Upper lobe of right lung (tissue), 1 donor: ENCODE measurements at places on chromosomes 11 and 22. TPM values are rescaled to one million over a fixed set of nuclear protein-coding genes. Genes with fewer than 3 reads are reported as not detected.

GRCh38 chr11:18540207-18541009, 13.7 kb upstream of the TSG101 start:
- no peak for DNase-seq

DNA sequence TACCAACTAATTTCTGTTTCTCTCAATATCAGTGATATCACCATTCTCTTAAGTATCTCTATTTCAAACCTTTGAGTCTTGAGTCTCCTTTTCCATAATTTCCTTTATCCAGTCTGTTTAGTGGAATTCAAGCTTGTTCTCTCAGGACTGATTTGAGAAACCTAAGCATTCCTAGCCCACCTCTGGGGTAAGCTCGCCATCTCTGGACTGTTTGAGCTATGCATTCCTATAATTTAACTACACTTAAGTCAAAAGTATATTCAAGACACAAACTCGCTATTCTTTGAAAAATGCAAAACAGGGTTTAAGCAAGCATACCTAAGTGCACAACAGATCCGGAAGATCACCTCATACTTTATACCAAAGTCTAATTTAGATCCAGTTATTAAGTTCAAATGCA, 2.1 kb upstream of the DLAT start:
- DNase-seq: no peak

DNA sequence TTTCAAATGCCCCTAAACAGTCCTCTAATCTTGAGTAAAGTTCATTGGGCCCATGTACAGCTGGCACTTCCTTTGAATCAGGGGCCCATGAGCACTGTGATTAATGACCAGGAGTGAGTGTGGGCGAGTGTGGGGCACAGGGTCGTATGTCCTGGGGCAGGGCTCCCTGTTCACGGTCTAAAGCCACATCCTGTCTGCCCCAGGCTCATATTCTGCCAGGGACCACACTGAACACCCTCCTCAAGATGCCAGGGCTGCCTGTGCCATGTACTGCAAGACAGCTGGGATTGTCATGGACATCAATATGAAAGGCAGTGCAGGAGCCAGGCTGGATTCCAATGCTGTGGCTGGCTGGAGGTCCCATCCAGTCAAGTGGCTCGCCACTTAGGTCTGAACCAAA, 130.5 kb downstream of the KIRREL3 start:
- DNase-seq: no peak

GRCh38 chr11:119373921-119374631, 7.4 kb downstream of the USP2 start:
- peak; percentile 82 for DNase-seq

- peak; percentile 66 for DNase-seq
Observed at GRCh38 chr11:35344681-35345574, 74.4 kb downstream of the SLC1A2 start.

GRCh38 chr22:36055376-36056295, 27.0 kb upstream of the RBFOX2 start:
- no peak for DNase-seq

DNA sequence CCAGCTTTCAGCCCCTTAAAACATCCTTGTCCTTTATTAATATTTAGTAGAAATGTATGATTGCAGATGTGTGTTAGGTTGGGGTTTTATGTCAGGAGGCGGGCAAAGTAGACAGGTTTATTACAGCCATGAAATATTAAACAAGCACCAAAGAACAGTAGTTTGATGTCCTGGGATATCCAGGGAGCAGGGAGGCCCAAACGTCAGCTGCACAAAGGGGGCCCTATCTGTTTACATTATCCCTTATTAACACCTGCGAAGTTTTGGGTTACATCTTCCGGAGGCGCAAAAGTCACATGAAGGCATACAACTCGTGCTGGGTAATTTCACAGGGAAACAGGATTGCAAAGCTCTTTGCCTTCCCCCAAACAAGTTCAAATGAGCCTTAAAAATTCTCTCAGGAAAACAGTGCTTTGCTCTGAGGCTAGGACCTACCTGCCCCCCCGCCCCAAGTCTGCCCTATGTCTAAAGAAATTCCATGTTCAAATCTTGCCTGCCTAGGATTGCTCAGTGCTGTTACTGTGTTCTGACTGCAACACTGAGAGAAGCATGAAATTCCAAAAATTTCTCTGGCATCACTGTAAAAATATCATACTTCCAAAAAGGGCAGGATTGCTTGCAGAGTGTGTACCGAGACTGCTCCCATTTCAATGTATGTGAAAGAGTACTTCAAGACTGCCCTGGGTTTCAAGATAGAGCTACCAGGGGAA, 8.9 kb downstream of the MN1 start:
- no peak for DNase-seq

TMEM45B gene
- 16.4 TPM for total RNA-seq

GRCh38 chr11:27459191-27459590, 13.4 kb downstream of the LGR4 start:
- DNase-seq: no peak

DNA sequence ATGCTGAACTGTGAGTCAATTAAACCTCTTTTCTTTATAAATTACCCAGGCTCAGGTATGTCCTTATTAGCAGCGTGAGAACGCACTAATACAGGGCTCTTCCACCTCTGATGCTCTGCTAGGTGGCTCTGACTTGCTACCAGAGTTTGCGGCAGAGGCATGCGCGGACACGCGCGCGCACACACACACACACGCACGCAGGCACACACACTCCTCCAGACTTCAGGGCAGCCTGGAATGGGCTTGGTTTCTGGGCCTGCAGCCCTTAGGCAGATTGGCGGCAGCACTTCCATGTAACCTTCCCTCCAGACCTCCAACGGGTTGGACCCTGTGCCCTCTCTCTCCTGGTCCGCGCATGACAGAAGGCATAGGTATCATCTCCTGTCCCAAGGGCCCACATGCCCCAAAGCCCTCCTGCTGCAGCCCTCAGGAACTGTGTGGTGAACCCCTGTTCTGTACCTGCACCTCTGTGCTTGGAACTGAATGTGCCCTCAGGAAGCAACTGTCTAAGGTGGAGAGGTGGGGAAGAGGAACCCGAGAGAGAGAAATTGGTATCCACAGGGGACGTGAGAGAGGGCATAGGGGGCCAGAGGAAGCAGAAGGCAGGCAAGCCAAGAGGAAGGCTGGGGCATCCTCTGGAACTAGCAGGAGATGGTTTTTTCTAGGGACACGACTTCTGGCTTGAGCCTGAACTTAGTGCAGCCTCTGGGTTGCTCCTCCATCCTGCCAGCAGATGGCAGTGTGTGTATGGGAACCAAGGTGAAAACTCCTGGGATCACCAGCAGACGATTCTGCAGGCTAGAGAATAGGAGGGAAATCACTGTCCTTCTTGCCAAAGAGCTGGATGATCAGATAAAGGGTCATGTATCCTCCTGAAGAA, 23.4 kb upstream of the RIC3 start:
- no peak for DNase-seq

DNA sequence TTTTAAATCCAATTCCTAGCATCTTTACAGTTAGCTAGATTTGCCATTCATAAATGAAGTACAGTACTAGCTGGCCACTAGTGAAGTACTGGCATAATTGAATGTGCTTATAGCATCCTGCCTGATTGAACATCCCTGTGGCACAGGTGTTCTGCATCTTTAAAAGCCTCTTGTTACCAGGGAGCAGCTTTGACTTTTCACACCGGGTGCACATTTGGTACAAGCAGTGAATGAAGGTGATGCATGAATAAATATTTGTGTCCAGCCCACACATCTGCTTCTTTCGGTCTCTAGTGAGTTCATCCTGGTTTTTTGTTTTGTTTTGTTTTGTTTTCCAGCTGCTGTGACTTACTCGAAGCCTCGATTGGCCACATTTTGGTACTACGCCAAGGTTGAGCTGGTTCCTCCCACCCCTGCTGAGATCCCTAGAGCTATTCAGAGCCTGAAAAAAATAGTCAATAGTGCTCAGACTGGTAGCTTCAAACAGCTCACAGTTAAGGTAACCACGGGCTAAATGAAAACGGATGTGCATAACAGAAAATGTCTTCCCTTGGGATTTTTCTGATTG, 5.3 kb downstream of the ATP5MG start:
- DNase-seq: no peak

DNA sequence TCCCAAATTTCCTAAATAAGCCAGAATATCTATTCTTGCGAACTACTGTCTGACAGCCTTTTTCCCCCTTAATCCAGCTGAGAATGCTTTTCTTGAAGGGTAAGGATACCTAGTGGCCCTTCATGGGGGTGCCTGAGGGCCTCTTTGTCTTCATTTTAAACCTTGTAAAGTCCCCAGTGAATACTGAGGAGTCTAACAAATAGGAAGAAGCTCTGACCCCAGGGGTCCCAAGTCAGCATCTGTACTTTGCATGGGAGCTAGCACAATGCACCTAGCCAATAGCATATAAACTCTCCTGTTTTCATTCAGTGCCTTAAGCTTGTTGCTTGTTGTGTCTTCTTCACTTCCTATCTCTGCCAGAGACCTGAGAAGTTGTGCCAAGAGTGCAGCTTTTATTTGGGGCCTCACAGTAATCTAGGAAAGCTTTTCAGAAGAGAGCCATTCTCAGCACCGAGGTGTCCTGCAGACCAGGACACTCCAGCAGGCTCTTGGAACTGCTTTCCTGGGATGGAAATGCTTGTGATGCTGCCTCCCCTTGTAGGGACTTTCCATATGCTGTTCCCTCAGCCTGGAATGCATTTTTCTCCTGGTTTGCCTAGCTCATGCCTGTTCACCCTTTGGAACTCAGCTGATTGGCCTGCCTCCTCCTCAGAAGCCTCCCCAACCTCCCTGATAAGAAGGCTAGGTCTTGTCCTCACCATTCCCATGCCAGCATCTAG, 37.2 kb downstream of the BMAL1 start:
- DNase-seq: no peak

TSPAN18 gene
- 46.4 TPM for total RNA-seq

MRGPRF gene
- total RNA-seq: 13.2 TPM

SLC15A3 gene
- 139 TPM for total RNA-seq

DNA sequence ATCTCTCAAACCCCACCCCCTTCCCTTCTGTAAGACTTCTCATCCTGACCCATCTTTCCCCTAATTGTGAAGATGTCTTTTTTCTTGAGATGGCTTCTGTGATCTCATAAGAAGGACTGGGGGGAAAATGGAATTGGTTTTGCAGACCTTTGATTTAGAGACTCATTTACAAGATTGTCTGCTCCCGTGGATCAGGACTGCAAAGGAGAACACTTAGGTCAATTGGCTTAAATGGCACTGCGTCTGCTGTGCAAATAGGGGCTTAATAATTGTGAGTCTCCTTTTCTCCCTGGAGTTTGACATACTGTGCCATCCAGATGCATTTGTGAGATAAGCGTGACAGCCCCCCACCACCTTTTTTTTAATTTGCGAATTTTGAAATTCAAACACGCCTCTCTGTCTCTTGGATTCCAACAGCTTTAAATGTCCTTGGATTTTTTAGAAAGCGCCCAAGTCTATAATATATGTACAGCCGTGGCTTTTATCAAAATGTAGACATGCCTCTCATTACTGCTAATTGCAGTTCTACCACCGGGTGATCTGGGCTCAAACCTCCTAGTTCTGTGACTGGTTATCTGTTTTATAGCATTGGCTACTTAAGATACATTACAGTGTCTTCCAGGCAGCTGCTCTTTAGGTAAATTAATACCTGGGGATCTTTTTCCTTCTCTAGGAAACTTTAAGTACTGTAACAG, 150.0 kb downstream of the DBX1 start:
- no peak for DNase-seq

- no peak for DNase-seq
Observed at GRCh38 chr11:64967375-64967774, 4.5 kb downstream of the MAJIN start.

NCAM1 gene
- total RNA-seq: 4.2 TPM

GRCh38 chr11:103936059-103936458, 100.4 kb upstream of the DDI1 start:
- no peak for DNase-seq

TCN2 gene
- 43.4 TPM for total RNA-seq

DNA sequence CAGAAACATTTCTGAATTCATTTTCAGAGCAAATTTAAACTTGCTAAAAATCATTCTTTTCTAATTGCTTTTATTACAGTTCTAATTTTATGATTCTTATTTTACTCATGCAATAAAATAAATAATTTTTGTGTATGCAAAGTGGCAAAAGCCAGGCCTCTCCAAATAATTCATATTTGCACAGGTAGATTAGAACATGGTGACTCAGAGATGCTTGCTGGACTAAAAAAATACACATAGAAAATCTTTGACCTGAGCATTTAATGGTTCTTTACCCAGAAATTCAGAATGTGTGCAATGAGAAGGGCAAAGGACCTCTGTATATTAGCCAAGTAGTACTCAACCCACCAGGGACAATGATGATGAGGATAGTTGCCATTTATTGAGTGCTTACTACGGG, 15.3 kb downstream of the MAP6 start:
- DNase-seq: no peak

DEUP1 gene
- not detected for total RNA-seq

DNA sequence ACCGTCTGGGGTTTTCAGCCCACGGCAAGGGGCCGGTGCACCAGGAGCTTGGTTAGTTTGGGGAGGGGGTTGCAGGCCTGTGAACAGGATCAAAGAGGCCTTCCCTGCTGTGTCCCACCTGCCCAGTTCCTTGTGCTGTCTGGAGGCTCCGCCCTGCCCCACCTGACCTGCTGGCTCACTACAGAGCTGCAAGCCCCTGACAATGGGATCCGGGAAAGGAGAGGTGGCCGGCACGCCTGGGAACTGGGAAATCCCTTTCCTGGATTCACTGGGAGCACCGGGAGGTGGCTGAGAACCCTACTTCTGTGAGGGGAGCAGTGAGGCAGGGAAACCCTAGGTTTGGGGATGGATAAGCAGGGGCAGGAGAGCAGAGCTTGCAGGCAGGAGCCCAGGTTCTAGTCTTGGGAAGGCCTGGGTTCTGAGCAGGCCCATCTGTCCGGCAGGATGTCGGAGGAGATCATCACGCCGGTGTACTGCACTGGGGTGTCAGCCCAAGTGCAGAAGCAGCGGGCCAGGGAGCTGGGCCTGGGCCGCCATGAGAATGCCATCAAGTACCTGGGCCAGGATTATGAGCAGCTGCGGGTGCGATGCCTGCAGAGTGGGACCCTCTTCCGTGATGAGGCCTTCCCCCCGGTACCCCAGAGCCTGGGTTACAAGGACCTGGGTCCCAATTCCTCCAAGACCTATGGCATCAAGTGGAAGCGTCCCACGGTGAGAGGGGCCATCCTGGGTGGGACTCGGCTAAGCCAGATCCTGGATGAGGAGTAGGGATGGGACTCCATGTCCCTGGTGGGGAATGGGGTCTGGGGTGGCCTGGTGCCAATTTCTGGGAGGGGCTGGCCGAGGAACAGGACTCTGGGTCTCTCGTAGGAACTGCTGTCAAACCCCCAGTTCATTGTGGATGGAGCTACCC, 786 bp downstream of the CAPN1 start:
- DNase-seq: peak; percentile 80

- no peak for DNase-seq
Observed at GRCh38 chr22:27041745-27042310, 384.4 kb downstream of the MIAT start.

DNA sequence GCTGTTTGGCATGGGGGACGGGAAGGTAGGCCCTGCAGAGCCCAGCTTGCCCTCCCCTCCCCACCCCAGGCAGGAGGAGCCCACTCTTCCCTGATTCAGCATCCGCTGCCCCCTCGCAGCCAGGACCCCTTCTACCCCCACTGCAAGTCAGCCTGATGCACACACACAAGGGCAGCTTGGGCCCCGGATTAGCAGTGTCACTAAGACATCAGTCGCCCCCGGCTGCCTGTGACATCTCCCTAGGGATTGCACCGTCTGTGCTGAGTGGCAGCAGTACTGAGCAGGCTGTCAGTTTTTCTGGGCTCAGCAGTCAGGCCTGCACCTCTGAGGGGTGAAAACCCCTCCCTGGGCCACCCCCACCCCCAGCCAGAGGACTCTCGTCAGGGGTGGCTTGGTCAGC, 30.4 kb upstream of the SYT7 start:
- DNase-seq: no peak

- no peak for DNase-seq
Observed at GRCh38 chr11:85746670-85747069, 60.7 kb upstream of the CCDC89 start.

- DNase-seq: no peak
Observed at GRCh38 chr11:85539740-85540139, 87.4 kb downstream of the DLG2 start.

MYO7A gene
- 3.6 TPM for total RNA-seq
